A172 (cell line): ENCODE measurements at places on chromosomes 2 and 18. TPM values are rescaled to one million over a fixed set of nuclear protein-coding genes. Genes with fewer than 3 reads are reported as not detected.
A peak's percentile ranks its signal among the peaks of the same experiment; 100 is the strongest.

DNA sequence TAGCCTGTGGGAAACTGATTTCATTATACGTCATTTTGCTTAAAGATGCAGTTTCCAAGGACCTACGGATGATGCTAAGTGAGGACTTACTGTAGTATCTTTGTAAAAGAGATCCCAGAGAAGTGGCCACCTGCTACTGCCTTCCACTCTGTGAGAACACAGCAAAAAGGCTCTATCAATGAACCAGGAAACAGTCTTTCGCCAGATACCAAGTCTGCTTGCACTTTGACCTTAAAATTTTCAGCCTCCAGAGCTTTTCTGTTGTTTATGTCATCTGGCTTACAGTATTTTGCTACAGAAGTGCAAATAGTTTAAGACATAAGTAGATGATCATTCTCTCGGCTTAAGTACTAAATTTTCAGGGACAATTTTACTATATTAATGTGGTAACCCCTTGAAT, 847.9 kb upstream of the CHAC2 start:
- DNase-seq, result no peak

DNA sequence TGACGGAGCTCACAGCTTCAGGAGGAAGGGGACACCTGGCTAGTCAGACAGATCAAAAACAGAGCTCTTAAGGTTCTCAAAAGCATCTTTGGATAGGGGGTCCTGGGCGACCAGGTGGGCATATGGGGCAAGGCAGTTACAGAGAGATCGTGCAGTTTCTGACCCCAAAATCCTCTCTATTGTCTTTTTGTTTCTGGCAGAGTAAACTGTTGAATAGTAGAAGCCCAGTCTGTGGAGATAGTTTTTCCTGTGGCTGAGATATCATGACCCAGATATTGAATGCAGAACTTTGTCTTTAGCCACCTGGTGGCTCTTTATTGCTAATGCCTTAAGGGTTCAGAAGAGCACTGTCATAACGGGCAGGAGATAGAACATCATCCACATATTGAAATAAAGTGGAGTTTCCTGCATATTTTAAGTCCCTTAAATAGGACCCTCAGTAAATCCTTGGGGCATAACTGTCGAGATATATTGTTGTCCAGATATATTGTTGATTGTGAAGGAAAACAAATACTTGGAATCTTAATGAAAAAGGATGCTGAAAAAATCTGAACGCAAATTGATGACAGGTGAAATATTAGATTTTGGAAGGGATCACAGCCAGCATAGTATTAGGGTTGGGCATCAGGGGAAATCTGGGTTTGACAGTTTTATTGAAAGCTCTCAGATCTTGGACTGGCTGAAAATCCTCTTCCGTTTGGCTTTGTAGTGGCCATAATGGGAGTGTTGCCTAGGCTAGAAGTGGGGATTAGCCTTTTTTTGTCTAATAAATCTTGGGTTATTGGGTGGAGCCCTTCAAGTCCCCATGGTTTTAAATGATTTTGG, 14.1 kb upstream of the ZDBF2 start:
- peak; percentile 61 for DNase-seq

GRCh38 chr2:199197448-199197847, 260.3 kb downstream of the SATB2 start:
- no peak for DNase-seq

DNA sequence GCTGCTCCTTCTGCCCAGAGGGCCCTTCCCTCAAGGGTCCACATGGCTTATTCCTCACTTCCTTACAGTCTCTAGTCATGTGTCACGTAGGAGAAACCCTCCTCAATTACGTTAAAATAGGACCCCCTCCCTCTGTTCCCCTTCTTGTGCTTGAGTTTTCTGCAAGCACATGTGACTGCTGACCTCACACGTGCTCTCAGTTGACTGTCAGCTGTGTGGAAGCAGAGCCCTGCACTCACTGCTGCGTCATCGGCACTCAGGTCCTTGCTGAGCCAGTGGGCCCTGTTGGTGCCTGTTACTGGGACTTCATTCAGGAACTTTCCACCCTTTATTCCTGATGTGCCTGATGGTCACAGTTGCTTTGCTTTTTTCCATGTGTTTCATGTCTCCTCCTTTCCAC, 11.1 kb downstream of the ATG16L1 start:
- no peak for DNase-seq

DNA sequence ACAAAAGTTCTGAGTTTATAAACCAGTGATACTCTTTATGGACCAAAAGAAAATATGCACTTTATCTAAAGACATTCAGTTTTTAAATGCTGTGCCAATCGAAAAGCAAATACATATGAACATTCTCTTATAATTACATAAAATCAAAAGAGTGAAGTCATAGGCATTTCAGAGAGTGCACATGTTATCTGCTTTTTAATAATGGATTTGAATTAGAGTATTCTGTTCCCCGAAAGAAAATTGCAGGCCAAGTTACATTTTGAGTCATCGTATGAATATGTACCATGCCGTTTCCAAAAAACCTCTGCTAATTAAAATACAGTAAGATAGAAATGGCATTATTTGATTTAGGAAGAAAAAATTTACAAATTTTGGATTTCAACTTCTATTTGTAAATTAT, 565.7 kb downstream of the ZEB2 start:
- no peak for DNase-seq

The LYPD6 gene
- total RNA-seq, result 22.7 and 40.4 TPM in 2 replicates

GRCh38 chr2:190578158-190579057, 43.9 kb upstream of the NEMP2 start:
- DNase-seq, result peak; percentile 21

The REV1 gene
- total RNA-seq, result 29.2 and 34.1 TPM in 2 replicates

- DNase-seq, result no peak
These were observed 59.5 kb downstream of the LPIN1 start for GRCh38 chr2:11805920-11806319.

The TET3 gene
- 6.5 and 9.9 TPM in 2 replicates for total RNA-seq

- peak; percentile 53 for DNase-seq
These were observed 4.8 kb downstream of the TNFRSF11A start for GRCh38 chr18:62329691-62330454.

DNA sequence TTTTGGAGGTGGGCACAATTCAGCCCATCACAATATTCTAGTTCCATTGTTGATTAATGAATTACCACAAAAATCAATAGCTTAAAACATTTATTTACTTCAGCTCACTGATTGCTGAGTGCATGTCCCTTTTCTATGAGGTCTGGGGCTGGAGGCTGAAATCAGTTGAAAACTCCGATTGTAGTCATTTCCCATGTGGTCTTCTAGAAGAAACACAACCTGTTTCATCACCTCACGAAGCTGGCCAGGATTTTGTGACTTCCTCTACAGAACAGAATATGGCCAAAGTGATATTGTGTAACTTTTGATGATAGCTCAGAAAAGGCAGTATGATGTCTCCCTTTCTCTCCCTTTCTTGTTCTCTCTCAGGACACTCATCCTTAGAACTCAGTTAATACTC, 44.1 kb upstream of the CYRIA start:
- DNase-seq, result no peak

The NT5C1B gene
- total RNA-seq, result not detected in 2 replicates
